ENCODE measurements at places on chromosomes 3 and 15. TPM values are rescaled to one million over a fixed set of nuclear protein-coding genes. Genes with fewer than 3 reads are reported as not detected.

The SV2B gene
- total RNA-seq = 0.05 TPM

The GPR15 gene
- not detected for total RNA-seq

The C3orf20 gene
- 0.05 TPM for total RNA-seq

The ZNF662 gene
- not detected for total RNA-seq

The CLEC3B gene
- total RNA-seq = not detected

The AQP9 gene
- not detected for total RNA-seq

The HCLS1 gene
- total RNA-seq = 0.14 TPM

The HRG gene
- not detected for total RNA-seq

The FBXL22 gene
- total RNA-seq = 0.18 TPM

The ISLR gene
- 0.35 TPM for total RNA-seq

The PAK6 gene
- total RNA-seq = 0.15 TPM

The CCR1 gene
- not detected for total RNA-seq

The C3orf62 gene
- 1.9 TPM for total RNA-seq

The ADPGK gene
- total RNA-seq = 78.5 TPM

The WNT5A gene
- 0.82 TPM for total RNA-seq

The CLDN1 gene
- 28.6 TPM for total RNA-seq

The RPL39L gene
- 53.7 TPM for total RNA-seq
